Renal pelvis (tissue), 12 donors: ENCODE measurements at places on chromosomes 3 and 15.

- no peak for DNase-seq
Observed at GRCh38 chr15:35182841-35183479, 97.9 kb upstream of the NANOGP8 start.

DNA sequence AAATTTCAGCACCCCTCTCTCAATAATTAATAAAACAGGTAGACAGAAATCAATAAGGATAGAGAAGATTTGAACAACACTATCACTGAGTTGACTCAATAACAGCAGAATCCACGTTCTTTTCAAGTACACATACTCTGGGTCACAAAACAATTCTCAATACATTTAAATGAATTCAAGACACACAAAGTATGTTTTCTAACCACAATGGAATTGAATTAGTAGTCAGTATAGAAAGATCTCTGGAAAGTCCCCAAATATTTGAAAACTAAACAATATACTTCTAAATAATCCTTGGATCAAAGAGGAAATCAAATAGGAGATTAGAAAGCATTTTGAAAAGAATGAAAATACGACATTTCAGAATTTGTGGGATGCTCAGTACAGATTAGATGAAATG, 40.0 kb downstream of the TKT start:
- no peak for DNase-seq

DNA sequence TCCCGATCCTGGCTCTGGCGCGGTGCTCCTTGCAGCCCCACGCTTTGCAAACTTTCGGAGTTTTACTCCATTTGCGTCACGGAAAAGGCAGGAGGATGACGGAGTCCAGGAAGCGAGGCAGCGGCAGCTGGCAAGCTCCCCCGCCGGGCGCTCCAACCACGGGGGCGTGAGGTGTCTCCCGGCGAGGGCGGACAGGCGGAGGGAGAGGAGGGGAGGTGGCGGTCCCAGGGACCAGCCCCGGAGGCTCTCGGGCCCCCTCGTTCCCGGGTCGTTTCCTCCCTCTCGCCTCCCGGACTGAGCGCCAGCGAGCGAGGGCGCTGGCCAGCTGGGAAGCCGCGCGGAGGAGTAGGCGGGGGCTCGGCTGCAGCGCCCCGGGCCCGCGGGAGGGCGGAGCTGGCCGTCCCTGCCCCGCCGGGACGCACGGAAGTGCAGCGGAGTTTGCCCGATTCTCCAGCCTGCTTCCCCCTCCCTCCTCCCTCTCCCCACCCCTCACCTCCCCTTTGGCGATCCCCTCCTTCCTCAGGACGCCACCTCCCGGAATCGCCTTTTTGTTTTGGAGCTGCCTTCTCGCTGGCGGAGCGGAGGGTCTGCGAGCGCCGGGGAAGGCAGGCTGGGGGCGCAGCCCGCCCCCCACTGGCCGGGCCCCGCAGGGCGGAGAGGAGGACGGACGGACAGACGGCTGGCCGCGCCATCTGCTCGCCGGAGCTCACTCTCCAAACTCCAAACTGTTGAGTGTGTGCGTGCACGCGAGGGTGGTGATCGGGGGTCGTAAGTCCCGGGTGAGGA, at the start of gene SNX33:
Gene SNX33, plus strand, starts transcription at position 543 of the 786 bp plus-strand sequence. CDS start 1,191 bp downstream, outside the sequence.
- peak; percentile 82 for DNase-seq

DNA sequence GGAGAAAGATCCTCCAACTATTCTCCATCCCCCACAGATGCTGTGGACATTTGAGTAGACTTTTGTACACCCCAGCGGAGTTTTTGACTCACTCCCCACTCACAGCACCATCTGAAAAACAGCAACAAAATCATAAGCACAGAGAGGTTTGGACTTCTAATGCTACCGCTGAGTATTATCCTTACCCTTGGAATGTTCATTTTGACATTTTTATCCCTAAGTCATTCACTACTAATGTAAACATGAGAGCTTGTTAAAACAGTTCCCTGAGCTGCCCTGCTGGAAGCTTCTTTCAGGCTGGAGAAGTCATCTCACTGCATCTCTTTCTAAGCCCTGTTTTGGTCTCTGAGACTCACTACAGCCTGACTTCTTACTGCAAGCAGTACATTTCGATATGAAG, 1045.9 kb downstream of the MCTP2 start:
- no peak for DNase-seq

DNA sequence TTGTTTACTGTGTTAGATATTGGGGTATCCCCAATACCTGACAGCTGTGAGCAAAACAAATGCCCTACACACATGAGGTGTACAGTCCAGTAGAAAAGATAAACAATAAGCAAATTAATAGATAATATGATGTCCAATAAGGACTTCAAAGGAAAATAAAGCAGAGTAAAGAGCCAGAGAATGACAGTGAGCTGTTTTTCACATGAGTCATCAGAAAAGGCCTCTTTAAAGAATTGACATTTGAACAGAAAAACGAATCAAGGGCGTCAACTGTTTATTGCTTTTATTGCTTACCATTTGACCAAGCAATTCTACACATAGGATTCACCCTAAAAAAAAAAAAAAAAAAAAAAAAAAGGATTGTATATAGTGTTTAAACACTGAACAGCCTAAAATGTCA, 96.6 kb upstream of the FLNB start:
- no peak for DNase-seq

GRCh38 chr3:122942937-122943827, 84.4 kb downstream of the SEMA5B start:
- peak; percentile 66 for DNase-seq

DNA sequence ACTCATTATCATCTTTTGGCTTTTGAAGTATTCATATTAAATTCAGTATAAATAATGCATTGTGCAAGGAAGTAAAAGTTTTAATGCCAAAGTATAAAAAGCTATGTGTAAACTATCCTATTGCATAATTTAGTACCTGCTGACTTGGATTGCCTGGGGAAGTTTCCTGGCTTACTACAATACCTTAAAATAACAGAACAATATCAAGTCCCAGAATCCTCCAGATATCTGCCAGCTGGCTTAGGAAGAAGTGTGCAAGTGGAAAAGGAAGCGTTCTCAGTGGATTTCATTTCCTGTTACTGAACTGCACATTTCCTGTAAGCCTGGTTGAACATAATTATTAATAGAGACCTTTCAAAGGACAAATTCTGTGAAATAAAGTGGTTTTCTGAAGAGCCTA, 236.7 kb downstream of the ADAMTSL3 start:
- DNase-seq = no peak

GRCh38 chr3:130839813-130840212, 54.1 kb upstream of the ATP2C1 start:
- no peak for DNase-seq

- no peak for DNase-seq
Observed at GRCh38 chr3:99901200-99901926, 83.7 kb downstream of the CMSS1 start.

- DNase-seq = peak; percentile 90
Observed at GRCh38 chr3:138187296-138188012, at the start of gene ARMC8. TSS of gene ARMC8 (plus strand) at chr3:138187301. CDS start at chr3:138187555, 254 bp downstream.

- DNase-seq = no peak
Observed at GRCh38 chr15:67652586-67652985, 110.1 kb downstream of the MAP2K5 start.
